ENCODE measurements at places on chromosomes 11 and 22. TPM values are rescaled to one million over a fixed set of nuclear protein-coding genes. Genes with fewer than 3 reads are reported as not detected.

Gene KDELR3
- total RNA-seq = 78.8 TPM

Gene OTOG
- total RNA-seq = not detected

Gene NRGN
- total RNA-seq = not detected

Gene CCND1
- total RNA-seq = 127 TPM

Gene SLC6A5
- not detected for total RNA-seq

Data from fibroblast of lung (primary cell).